ENCODE measurements at places on chromosomes 2 and 18. TPM values are rescaled to one million over a fixed set of nuclear protein-coding genes. Genes with fewer than 3 reads are reported as not detected.

GRCh38 chr18:35122586-35123224 is 81.5 kb downstream of the MAPRE2 start:
- DNase-seq: no peak

DNA sequence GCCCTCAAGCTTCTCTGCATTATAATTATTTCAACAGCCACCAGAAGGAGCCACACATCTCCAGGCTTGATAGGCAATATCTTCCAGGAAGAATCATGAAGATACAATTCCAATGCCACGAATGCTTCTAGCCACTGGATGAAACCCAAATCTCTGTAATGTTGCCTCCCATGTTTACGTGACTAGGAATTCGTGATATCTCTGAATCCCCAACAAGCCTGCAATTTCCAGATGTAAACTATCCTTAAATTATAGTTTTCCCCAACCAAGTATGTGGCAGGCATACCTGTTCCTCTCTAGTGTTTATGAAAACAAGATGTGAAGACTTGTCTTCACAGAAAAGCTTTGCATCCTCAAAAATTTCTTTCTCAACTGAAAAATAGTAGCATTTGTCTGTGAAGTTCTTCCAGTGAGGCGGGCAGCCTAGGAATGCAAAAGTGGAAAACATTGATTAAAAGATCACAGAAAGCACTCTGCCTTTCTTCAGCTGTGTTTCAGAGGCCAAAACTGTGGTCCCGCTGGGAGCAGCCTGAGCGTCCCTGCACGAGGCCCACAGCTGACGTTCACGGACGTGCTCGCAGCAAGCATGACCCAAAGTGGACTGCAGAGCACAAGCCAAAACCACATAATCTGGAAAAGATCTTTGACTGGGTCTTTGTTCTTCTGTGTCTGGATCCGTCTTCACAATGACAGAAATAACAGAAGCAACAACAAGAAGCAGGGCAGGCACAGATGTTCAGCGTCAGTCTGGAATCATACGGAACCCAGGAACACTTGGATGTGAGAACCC is 65.1 kb upstream of the THOC1 start:
- DNase-seq: no peak

DNA sequence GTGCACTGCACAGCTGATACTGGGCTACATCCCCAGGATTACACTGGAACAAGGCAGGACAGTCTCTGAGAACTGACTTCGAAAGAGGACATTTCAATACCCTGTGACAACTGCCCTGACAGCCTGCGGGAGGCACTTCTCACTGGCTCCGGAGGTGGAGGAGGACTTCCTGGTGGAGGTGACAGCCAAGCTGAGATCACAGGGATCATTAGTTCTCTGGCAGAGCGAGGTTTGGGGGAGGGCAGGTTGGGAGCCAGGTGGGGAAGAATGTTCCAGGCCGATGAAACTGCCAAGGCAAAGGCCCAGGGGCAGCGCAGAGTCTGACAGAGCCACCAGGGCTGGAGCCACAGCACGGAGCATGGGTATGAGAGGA is 28.0 kb upstream of the NPAS2 start:
- no peak for DNase-seq

The REEP1 gene
- 0.11 TPM for total RNA-seq

DNA sequence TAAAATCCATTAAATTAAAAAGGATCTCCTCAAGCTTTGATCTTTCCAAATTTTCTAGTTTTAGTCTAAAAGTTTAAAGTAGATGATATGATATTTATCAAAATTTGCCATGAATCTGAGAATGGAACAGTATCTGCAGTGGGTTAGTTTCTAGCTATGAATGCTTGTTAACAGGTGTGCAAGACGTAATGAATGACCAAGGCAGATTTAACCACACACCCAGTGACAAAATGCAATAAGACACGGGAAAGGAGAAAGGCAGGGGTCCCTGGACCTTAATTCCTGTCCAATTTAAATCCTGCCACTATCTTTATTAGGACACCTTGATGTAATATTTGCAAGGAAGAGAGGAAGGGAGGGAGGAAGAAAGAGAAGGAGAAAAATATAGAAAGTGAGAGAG is 30.5 kb upstream of the PEX13 start:
- DNase-seq: no peak

The VWC2L gene
- not detected for total RNA-seq

DNA sequence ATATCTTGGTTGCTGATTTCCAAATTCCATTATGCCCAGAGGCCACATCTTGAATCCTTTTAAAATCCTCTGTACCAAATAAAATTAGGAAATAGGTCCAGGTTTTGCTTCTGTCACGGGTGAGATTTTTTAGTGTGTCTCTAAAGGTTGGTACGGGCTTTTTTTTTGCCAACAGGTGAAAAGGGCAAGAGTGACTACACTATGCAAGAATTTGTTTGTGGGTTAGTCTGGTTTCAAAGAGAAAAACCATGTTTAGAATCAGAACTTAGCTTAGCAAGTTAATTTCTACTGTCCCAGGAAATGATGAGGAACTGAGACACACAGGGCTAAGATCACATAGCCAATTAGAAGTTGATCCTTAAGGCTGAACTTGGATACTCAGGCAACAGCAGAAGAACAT is 41.7 kb downstream of the POLR1A start:
- DNase-seq: no peak

GRCh38 chr2:46982351-46983064 is 66.9 kb upstream of the MCFD2 start:
- DNase-seq: no peak

DNA sequence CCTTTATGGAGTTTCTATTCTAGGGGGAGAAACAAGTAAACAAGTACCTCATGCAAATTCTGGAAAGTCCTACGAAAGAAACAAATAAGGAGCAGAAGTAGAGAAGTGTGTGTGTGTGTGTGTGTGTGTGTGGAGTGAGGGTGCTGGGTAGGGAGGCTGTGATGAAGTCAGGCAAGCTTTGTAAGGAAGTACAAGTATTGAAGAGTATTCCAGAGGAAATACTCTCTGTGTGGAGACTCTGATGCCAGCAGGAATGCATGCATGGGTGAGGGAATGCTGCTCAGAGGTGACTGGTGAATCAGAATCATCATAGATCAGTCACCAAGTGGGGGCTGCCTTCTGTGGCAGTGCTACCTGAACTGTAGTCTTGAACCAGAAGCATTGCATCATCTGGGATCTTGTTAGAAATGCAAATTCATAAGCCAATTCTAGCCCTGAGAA is 34.5 kb downstream of the SLC4A3 start:
- DNase-seq: no peak

DNA sequence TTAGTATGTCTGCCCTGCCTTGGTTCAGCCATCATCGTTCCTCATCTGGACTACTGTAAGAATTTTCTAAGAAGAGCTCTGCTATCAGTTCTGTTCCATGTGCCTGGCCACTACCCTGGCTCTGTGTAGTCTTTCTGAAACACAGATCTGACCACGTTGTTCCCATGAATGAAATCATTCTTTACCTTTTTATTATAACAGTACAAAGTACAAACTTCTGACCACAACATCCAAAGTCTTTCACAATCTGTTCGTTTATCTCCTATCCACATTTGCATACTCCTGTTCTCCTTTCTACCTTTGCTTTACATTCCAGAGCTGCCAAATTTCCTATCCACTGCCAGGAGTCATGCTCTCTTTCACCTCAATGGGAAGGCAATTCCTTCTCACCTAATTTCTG is 284.6 kb upstream of the LRP1B start:
- DNase-seq: no peak

The CD8B2 gene
- 8.6 TPM for total RNA-seq

DNA sequence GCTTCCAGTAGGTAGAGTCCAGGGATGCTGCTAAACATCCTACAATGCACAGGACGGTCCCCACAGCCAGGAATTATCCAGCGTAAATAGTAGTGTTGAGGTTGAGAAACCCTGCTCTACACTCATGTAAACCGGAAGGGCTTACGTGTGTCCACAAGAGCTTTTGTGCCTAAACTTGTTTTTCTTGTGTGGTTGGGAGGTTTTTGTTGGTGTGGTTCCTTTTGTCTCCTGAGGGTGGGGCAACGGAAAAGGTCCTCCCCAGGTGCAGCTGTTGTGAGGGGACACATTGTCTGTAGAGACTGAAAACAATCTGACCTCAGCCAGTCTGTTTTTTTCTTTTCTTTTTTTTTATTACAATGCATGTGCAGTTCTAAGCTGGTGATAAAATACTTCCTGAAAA is 72.7 kb upstream of the MGAT5 start:
- no peak for DNase-seq

The STPG4 gene
- total RNA-seq: 0.74 TPM

DNA sequence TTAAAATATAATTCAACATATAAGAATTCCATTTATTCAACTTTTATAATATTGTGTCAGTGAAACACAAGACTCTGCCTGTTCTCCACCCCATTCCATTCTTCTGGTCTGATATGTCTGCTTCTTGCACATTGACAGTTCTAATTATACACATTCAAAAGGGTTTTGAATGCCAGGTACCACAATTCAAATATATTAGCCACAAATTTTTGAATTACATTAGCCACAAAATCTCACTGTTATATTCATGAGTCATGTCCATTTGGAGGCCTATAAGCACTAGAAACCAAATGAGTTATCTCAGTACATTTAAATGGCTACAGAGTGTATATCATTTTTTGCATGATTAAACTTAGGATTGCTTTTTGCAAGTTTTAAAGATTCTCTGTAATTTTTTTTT is 72.1 kb downstream of the CCDC150 start:
- no peak for DNase-seq

DNA sequence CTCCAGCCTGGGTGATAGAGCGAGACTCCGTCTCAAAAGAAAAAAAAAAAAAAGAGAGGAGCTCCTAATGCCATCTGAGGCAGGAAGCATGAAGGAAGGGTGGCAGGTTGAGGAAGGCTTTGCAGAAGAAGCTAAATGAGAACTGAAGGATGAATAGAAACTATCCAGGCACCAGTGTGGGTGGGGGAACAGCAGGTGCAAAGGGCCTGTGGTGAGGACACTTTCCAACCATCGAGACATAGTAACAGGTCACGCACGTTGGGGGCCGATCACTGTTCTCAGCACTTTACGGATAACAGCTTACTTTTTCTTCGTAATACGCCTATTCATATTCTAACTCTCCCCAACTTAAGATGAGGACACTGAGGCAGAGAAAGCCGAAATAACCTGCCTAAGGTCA is 58.4 kb downstream of the NGEF start:
- DNase-seq: no peak

DNA sequence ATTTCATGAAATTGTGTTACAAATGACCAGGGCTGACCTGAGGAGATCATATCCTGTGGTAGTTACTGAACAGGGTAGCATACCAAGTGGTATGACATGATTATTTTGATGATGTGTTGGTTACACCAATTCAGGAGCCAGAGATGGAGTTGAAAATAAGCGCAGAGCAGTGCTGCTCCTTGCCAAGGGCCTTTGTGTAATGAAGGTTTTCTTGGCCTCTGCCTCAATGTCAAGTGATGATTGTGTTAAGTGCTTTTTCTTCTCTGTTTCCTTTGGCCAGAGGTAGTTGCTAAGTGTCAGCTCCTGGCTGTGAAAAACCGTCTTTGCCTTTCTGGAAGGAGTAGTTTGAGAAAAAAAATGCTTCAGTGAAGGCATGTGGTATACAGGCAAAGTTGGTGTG is 131.2 kb downstream of the CERS6 start:
- no peak for DNase-seq

DNA sequence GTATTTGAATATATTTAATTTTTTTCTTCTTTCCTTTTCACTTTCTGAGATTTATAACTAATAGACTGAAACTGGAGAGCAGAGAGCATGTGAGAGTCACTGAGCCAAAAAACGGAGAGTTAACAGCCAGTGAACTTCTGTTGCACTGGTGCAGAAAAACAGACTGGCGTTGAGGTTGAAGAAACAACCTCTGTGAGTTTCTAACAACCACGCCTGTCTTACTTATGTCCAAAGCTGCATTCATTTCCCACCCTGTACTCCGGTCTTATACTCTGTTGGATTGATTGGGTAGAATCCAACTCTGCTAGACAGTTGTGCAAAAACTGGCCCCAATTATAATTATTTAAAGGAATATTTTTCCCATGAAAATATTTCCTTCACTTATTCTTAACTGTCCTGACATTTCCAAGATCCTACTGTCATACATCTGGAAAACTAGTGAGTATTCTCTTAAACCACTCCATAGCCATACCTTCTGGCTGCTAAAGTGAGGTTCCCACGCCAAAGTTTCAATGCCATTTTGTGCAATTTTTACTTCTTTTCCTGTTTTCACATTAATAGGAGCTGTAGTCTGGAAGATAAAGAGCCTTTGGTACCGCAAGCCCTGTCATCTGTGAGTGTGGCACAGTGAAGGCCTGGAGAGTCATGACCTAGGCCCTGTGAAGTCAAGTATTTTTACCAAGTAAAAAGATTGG is 9.4 kb downstream of the CYP1B1 start:
- no peak for DNase-seq

DNA sequence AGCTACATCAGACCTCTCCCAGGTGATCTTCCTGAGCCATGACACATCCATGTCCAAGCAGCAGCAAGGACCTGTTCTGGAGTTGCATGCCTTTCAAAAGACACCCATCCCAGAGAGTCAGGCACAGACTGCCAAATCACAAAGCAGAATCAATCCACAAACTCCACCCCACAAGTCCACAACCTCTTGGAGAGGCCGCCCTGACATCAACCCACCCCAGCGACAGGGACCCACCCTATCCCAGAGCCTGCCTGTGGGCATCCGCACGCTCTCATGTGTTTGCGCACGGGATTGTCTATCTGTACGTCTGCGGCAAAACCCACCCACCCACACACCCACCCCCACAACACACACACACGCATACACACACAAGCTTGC is 11.9 kb downstream of the SMAD7 start:
- DNase-seq: no peak

The RAB17 gene
- total RNA-seq: not detected

DNA sequence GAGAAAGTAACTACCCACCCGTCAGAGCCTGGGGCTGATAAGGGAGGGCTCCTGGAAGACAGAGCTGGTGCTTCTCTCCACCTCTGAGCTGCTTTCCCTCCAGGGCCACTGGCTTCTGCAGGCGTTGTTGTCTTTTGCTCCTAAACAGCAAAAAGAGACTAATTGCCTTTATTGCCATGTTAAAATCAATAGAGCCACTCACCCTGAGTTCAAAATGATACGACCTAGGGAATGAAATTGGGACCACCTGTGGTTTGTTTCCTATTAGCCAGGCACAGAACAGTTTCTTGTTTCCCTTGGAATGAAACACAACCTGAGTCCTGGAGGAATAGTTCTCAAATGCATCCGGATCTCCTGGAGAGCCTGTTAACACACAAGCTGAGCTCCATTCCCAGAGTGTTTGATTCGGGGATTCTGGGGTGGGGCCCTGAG is 45.8 kb downstream of the TCF7L1 start:
- no peak for DNase-seq

Data from activated naive CD8-positive, alpha-beta T cell treated with anti-CD3 and anti-CD28 coated beads, Interleukin-2, amount 10 ng/mL, durations not matched to agents 7 days and 5 days (primary cell).